ENCODE measurements at places on chromosomes 1 and 21. TPM values are rescaled to one million over a fixed set of nuclear protein-coding genes. Genes with fewer than 3 reads are reported as not detected.

The DIO1 gene
- not detected for total RNA-seq

The GJA9 gene
- total RNA-seq, result not detected

The BLACAT1 gene
- total RNA-seq, result 0.44 TPM

The KLHDC9 gene
- 0.52 TPM for total RNA-seq

DNA sequence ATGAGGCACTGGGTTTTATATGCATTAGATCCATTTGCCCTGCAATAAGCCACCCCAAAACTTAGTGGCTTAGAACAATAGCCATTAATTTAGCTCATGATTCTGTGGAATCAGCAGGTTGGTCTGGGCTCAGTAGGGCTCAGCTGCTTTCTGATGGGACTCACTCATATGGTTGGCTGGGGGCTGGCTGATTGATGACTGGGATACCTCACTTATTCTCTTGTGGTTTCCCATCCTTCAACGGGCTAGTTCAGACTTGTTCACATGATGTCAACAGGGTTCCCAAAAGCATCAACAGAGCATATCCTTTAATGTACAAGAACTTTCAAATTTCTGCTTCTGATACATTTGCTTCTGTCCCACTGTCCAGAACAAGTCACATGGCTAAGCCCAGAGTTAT lies 43.2 kb downstream of the DNM3 start:
- DNase-seq, result no peak

GRCh38 chr1:20093940-20094391 lies 24.0 kb downstream of the PLA2G5 start:
- DNase-seq, result no peak

- DNase-seq, result no peak
Observed at GRCh38 chr1:151158751-151159251, 2.4 kb downstream of the TNFAIP8L2 start.

DNA sequence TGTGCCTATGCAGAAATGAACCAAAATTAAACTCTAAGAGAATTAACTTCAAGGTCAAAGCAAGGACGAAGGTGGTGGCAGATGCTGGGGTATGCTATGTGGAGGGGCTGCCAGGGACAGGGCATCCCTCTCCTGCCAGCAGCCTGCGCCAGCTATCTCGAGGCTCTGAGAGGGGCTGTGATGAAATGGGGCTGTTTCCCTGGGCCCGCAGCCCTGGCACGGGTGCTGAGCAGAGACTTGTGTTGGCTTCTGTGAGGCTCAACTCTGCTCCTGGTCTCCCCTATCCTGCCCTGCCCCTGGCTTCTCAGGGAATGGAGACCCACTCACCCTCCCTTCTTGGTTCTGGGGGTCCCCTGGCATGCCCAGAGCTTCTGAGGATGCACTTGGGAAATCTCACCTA lies 41.9 kb upstream of the TIAM1 start:
- DNase-seq, result no peak

DNA sequence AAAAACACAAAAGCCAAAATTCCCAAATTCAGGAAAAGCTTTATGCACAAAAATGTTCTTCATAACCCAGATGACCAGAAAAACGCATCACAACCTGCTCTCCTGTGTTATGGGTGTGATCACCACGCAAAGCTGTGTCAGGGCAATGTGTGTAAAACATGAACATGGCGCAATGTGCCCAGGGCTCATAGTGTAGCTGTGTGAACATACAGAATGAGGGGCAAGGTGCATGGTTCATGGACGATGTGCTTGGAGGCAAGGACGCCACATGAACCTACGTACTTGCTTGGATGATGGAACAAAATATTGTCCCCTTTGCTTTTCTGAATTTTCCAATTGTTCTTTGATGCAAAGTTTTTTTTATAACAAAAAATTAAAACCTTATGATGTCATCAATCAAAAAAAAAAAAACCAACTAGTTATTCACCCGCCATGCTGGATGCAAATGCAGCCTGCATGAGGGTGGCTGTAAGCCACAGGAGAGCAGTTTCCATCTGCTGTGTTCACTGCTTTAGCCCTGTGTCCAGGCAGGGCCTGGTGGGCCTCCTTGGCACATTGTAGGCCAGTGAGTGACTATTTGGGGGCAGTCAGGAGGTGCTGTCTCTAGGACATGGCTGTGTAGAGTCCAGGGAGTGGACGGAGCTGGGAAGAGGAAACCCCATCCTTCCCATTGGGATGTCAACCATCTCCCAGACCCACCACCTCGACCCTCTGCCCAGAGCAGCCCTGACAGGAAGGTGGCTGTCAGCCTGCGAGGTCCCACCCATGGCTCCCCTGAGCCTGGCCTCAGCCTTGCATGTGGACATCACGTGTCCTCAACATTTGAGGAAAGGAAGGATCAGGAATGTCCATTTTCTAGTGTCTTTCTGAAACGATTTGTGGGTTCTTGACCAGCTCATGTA lies 13.6 kb downstream of the KRTAP10-1 start:
- DNase-seq, result no peak

DNA sequence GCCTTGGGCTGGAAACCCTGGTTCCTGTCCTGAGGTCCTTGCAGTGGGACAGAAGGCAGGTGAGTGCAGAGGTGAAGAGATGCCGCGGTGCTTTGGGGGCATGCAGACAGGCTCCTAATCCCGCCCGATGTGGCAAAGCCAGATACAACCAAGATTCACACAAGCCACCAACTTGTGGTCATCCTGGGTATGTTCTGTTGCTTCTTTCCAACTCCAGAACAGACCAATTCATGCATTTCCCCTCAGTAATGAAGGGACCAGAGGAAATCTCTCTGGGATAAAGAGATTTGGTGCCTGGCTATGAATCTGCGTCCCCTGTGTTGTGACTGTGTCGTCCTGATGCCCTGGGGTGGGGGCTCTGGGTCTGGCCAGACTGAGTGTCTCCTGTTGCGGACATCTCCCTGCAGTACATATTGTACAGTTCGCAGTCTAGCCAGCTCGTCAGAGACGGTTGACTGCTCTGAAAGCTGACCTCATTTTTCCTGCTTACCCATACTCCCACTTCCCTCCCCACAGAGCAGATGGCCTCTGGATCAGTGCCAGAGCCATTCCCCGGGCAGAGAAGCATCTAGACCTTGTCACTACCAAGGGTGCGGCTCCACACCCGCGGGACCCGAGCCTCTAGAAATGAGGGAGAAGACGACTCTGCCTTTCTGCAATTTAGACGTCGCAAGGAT lies 216.3 kb downstream of the KIF26B start:
- DNase-seq, result no peak

The DCST1 gene
- not detected for total RNA-seq

DNA sequence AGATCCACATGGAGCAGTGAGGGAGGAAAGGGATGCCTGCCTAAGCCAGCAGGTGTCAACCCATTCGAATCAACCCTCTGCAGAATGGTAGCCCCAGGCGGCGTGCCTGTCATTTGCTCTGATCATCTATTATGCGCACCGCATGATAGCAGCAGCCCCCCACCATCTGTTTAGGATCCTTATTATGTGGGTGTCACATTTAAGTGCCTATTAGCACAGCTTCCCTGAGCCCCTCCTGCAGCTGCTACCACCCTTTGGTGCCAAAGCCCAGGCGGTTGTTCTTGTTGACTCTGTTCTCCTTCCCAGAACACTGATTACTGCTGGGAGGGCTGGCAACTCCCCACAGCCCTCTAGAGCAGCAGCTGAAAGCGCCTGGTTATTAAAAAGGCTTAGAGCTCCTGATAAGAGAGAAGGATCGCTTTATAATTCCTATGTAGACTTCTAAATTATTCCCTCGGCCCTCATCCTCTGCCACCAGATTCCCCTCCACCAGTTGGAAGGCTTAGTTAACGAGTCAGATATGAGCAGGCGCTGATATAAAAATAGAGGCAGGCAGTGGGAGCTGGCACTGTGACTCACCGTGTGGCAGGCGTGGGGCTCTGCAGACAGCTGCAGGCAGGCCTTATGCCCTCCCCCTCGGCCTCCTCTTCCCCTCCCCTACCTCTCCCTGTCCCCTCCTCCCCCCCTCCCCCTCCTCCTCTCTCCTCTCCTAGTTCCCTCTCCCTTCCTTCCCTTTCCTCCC lies 23.0 kb downstream of the ACTA1 start:
- no peak for DNase-seq

DNA sequence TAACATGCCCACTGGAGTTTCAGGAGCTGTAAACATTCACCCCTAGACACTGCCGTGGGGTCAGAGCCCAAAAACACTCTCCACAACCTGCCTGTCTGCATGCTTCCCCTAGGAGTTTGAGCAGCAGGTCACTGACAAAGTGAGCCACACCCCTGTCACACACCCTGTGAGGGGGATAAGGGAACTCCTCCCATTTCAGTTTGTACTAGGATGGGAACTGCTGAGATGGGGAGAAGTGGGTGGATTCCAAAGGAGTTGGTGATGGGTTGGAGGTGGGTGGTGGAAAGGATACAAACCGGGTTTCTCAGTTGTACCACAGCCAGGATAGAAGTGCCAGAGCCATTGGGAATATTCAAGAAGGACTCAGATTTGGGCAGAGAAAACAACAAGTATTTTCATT lies 140.2 kb downstream of the MIS18A start:
- no peak for DNase-seq

- no peak for DNase-seq
Observed at GRCh38 chr1:157292809-157293564, 154.8 kb upstream of the ETV3 start.

The S100A6 gene
- total RNA-seq, result 356 TPM

The LIN28A gene
- total RNA-seq, result not detected

GRCh38 chr1:45762291-45762690 lies 11.8 kb upstream of the IPP start:
- no peak for DNase-seq

GRCh38 chr1:150560576-150561253 lies 11.5 kb downstream of the ADAMTSL4 start:
- DNase-seq, result peak; percentile 76

GRCh38 chr1:39086386-39086785 lies 60.2 kb downstream of the NDUFS5 start:
- no peak for DNase-seq
